ENCODE measurements at places on chromosomes 1 and 21.
A peak's percentile ranks its signal among the peaks of the same experiment; 100 is the strongest.

DNA sequence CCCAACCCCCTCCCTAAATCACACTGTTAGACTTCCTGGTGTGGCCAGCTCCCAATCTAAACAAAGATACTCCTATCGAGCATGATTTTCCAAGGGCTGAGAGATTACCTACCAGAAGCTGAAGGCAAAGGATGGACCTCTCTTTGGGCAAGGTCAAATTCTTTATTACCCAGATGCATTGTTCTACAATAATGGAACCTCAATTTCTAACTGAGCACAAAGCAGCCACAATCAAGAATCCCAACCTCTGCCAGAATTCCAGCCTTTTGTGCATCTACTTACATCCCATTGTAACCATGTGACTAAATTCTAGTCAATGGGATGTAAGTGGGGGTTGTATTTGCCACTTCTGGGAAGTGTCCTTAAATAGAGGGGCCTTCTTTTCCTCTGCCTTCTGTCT, 24.9 kb upstream of the VPS26C start:
- no peaks in the 10 kb centered on the region for H3K36me3 ChIP-seq
- H3K4me1 ChIP-seq = no peaks in the 10 kb centered on the region
- H3K27ac ChIP-seq = no peak overlapping the region
- no peak for DNase-seq

GRCh38 chr1:230427094-230427876, 1.2 kb upstream of the PGBD5 start:
- H3K36me3 ChIP-seq = no peaks in the 10 kb centered on the region
- DNase-seq = no peak
- no peaks in the 10 kb centered on the region for H3K27me3 ChIP-seq
- no peak overlapping the region for H3K27ac ChIP-seq
- H3K4me3 ChIP-seq = no peak overlapping the region

DNA sequence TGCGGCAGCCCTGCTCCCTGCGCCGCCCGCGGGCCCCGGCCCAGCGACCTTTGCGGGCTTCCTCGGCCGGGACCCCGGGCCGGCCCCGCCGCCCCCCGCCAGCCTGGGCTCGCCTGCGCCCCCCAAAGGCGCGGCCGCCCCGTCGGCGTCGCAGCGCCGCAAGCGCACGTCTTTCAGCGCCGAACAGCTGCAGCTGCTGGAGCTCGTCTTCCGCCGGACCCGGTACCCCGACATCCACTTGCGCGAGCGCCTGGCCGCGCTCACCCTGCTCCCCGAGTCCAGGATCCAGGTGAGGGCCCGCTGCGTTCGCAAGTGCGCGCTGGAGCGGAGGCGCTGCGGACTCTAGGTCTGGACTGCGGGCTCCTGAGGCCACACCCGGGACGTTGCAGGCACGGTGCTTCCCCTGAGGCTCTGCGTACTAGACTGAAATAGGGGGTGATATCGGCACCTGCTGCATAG, 351 bp downstream of the MIXL1 start:
- H3K27ac ChIP-seq = peak overlapping the region; percentile 12
- peaks cover 15% of the 10 kb centered on the region for H3K4me1 ChIP-seq
- no peak for DNase-seq
- H3K27me3 ChIP-seq = no peaks in the 10 kb centered on the region
- peak overlapping the region; percentile 68 for H3K4me3 ChIP-seq

GRCh38 chr1:118842452-118843201, 145.5 kb downstream of the TBX15 start:
- no peak overlapping the region for H3K4me3 ChIP-seq
- DNase-seq = no peak
- H3K4me1 ChIP-seq = no peaks in the 10 kb centered on the region
- H3K36me3 ChIP-seq = no peaks in the 10 kb centered on the region

GRCh38 chr21:46145159-46145839, 10.1 kb downstream of the FTCD start:
- H3K4me3 ChIP-seq = no peak overlapping the region
- H3K36me3 ChIP-seq = no peaks in the 10 kb centered on the region
- H3K4me1 ChIP-seq = no peaks in the 10 kb centered on the region
- no peaks in the 10 kb centered on the region for H3K27me3 ChIP-seq
- no peak for DNase-seq

GRCh38 chr1:111199329-111199728, 1.1 kb downstream of the DENND2D start:
- peak overlapping the region; percentile 21 for H3K4me3 ChIP-seq
- H3K27ac ChIP-seq = peak overlapping the region; percentile 96
- peaks cover 100% of the 10 kb centered on the region for H3K4me1 ChIP-seq

DNA sequence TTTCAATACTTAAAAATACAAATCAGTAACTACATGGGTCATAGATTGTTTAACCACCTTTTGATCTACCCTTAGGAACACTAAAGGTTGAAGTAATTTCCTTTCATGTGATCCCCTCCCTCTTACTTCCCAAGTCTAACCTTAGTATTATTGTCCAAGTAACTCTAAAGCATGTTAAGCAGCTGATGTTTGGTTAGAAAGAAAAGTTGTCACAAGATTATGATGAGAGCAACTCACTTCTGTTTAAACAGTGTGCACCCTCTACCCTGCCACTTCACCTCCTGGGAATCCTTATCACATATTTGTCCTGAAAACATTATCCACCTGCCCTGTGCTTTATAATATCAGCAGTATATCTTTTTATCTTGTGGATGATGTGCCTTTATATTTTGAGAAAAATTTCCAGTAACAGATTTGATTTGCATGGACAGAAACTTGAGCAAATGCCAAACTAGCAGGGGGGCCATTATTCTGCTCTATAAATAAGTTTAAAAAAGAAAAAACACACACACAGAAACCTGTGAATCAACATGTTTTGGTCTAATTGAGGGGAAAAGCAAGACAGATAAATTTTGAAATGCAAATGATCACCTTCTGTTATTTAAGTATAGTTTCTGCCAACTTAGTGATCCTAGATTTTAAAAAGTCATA, 194.3 kb downstream of the RPS6KC1 start:
- no peaks in the 10 kb centered on the region for H3K27me3 ChIP-seq
- no peak overlapping the region for H3K27ac ChIP-seq
- no peak overlapping the region for H3K4me3 ChIP-seq
- H3K36me3 ChIP-seq = no peaks in the 10 kb centered on the region
- DNase-seq = no peak

DNA sequence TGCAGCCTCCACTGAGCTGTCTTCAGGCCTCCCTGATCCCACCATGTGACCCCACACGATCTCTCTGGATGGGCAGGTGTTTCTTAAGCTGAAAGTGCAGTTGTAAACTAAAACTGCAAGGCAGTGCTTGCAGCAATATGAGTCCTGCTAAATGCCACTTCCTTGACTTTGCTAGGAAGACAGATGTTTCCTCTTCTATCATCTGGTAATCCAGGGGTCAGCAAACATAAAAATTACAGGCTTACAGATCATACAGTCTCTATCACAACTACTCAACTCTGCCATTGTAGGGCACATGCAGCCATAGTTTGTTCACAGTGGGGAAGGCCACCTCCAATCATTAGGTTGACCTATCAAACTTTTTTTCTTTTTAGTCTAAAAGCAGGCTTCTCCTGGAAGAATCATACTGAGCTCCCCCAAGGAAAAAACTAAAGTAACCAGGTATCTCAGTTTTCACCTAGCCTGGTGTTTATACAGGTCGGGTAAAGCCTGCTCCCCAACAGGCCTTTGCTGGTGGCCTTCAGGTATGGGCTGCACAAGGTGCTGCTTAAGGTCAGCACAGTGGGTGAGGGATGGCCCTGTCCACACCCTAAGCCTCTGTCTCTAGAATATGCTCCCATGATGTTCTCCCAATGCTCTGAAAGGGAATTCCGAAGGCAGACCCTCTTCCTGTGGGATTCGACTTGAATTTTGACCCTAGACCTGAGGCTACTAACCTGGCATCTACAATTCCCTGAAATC, 10.8 kb downstream of the ABCA4 start:
- H3K4me1 ChIP-seq = no peaks in the 10 kb centered on the region
- no peaks in the 10 kb centered on the region for H3K36me3 ChIP-seq
- no peaks in the 10 kb centered on the region for H3K27me3 ChIP-seq
- no peak overlapping the region for H3K27ac ChIP-seq

- no peak overlapping the region for H3K27ac ChIP-seq
- no peaks in the 10 kb centered on the region for H3K36me3 ChIP-seq
- no peaks in the 10 kb centered on the region for H3K27me3 ChIP-seq
- DNase-seq = no peak
- no peak overlapping the region for H3K4me3 ChIP-seq
- H3K4me1 ChIP-seq = no peaks in the 10 kb centered on the region
Observed at GRCh38 chr21:18488252-18488651, 84.7 kb upstream of the TMPRSS15 start.

- DNase-seq = no peak
- H3K4me1 ChIP-seq = no peaks in the 10 kb centered on the region
- no peaks in the 10 kb centered on the region for H3K36me3 ChIP-seq
- no peaks in the 10 kb centered on the region for H3K27me3 ChIP-seq
Observed at GRCh38 chr1:242402956-242403355, 121.5 kb downstream of the PLD5 start.

DNA sequence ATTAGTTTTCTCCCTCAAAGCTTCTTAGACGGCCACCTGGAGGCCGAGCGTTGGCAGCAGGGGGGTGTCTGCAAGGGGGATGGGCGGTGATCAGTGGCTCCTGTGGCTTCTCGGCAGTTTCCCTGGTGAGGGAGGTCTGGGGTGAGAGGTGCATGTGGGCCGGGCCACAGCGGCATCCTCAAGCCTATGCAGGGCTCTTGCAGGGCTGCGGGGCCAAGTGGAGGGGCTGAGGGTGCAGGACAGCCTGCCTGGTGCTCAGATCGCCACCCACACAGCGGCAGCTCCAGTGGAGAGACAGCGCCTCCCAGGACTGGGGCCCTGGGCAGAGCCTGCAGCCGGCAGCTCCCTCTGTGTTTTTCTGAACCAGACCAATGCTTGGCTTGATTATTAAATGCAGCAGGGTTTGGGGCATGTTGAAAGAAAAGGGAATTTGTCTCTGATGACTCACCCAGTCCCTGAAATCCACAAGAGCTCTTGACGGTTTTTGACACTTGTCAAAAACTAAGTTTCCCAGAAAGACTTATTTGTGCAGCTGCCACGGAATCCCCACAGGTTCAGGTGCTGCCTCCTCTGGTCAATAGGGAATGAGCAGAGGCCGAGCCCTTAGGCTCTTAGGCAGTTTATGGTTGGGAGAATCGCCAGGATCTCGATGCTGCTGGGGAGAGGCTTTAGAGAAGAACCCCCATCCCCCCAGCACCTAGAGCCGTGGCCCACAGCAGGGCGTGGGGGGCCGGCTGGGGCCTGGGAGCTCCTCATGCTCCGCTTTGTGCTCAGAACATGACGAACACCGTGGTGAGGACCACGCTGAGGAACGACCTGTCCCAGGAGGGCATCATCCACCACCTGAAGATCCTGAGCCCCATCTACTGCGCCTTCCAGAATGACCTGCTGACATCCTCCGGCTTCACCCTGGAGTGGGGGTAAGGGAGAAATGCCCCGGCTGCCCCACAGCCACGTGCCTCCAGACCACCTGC, 54.7 kb downstream of the UMODL1 start:
- H3K4me3 ChIP-seq = no peak overlapping the region
- H3K27ac ChIP-seq = no peak overlapping the region
- H3K36me3 ChIP-seq = no peaks in the 10 kb centered on the region
- H3K4me1 ChIP-seq = peaks cover 17% of the 10 kb centered on the region
- no peak for DNase-seq

- peaks cover 91% of the 10 kb centered on the region for H3K27me3 ChIP-seq
- DNase-seq = no peak
- H3K36me3 ChIP-seq = no peaks in the 10 kb centered on the region
- H3K4me3 ChIP-seq = no peak overlapping the region
Observed at GRCh38 chr1:11858968-11859871, 475 bp upstream of the NPPB start.

DNA sequence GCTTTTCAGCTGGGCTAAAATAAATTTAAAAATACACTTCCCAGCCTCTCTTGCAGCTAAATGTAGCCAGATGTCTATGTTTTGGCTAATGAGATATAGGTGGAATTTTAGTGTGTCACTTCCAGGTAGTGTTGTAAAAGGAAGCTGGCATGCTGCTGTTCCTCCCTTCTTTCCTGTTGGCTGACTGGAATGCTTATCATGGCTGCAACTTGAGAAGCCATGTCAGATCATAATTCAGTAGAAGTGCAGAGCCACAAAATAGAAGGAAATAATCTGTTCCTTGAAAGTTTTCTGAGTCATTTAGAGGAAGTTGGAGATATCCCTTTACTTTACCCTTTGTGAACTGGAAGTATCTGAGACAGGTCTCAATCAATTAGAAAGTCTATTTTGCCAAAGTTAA, 10.9 kb upstream of the RBM15 start:
- H3K36me3 ChIP-seq = no peaks in the 10 kb centered on the region
- H3K4me3 ChIP-seq = no peak overlapping the region
- no peak overlapping the region for H3K27ac ChIP-seq
- no peak for DNase-seq
- no peaks in the 10 kb centered on the region for H3K4me1 ChIP-seq

DNA sequence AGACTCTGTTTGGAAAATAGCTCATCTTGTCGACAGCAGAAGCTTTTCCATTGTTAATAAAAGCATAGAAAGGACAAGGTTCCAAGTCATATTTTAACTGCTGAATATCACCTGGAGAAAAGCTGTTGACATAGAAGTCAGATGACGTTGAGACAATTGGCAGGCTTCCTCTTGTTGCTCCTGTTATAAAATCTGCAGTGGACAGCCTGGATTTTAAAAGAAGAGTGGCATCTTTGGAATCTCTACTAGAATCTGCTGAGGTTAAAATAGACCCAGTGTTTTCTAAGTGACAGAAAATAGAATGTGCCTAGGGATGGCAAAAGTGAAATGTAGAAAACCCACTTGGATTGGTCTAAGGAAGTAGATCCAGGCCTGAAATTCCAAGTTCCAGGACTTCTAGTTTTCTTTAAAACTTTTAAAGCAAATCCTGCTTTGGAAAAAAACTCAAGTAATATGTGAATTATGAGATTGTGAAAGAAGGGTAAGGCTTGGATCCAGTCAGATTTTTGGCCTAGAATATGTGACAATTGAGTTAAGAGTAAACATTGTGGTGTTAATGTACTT, 53.6 kb upstream of the NEXN start:
- no peaks in the 10 kb centered on the region for H3K27me3 ChIP-seq
- H3K4me1 ChIP-seq = peaks cover 14% of the 10 kb centered on the region
- no peak for DNase-seq
- no peak overlapping the region for H3K4me3 ChIP-seq

DNA sequence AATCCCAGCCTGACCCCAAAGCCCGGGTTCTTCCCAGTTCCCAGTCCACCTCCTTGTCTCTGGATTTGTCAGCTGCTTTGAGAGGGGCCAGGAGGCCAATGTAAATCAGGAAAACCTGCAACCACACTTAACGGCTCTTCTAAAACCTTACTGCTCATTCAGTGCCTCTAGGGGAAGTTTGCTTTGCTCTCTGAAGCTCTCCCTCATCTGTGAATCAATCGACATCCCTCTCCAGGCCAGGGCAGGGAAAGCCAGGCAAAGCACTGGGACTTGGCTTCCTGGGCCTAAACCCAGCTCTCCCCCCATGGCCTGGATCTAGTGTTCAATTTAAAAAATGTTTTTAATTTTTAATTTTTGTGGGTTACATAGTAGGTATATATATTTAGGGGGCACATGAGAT, 9.3 kb downstream of the NKAIN1 start:
- peaks cover 32% of the 10 kb centered on the region for H3K27me3 ChIP-seq
- no peak for DNase-seq
- H3K36me3 ChIP-seq = no peaks in the 10 kb centered on the region
- no peak overlapping the region for H3K4me3 ChIP-seq
